ENCODE measurements at places on chromosomes 13 and 19.
A peak's percentile ranks its signal among the peaks of the same experiment; 100 is the strongest.

GRCh38 chr19:38194061-38194701 lies 29.8 kb downstream of the DPF1 start:
- no peak for DNase-seq

- no peak for DNase-seq
Measured at GRCh38 chr19:46852830-46853229, 2.2 kb upstream of the AP2S1 start.

DNA sequence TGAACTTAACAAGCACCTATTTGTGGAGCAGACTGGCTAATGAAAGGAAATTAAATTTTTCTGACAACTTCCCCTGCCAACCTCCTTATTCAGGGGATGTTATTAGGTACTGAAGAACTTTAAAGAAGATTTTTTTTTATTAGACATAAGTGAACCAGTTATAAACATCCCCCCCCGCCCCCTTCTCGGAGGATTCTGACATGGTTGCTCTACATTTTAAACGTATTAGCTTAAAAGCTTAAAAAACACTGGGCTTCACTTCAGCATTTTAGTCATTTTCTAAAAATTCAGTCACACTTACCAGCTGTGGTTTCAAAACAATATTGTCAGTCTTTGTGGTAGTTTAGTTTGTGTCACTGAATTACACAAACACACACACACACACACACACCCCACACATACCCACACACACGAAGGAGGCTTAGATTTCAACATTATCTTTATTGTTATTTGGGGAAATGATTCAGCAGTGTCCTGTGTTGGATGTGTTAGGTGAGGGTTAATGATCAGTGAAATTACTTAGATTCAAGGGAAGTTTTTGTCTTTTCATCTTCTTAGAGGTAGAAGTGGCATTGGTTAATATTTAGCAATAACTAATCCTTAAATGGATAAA lies 145.7 kb downstream of the PCCA start:
- DNase-seq: no peak

DNA sequence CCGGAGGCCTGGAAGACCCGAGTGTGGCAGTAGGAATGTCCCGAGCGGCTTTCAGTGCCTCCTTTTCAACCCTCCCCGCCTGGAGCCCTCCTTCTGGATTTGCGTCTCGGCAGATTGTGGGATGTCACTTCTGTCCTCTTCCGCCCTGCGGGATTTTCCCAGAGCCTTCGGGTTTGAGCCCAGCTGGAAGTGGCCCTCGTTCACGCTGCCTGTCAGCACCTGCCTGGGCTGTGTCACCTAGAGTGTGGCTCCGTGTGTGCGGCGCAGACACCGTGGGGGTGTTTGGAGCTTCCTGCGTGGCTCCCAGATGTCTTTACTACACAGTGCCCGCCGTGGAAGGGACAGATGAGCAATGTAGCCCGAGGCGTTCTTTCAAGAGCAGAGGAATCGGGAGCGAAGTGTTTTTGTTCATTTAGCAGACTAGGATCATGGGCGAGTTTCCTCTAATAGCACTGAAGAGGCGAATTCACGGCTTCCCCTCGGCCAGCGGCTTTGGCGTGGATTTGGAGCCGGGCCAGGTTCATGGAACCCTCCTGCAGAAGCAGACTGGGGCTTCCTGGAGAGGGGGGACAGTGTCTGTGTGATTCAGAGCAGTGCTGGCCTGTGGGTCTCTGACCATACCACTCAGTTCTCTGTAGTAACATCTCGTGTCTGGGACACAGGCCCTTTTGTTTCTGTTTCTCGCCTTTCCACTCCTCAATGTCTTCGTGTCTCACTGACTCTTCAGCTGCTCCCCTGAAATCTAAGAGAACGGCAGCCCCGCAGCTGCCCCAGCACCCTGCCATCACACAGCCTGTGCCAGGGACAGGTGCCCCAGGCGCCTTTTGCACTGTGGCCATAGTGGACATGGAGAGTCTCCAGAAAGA lies 68.0 kb downstream of the KDM4B start:
- no peak for DNase-seq

GRCh38 chr13:78601874-78602560 lies 1.3 kb downstream of the POU4F1 start:
- no peak for DNase-seq

DNA sequence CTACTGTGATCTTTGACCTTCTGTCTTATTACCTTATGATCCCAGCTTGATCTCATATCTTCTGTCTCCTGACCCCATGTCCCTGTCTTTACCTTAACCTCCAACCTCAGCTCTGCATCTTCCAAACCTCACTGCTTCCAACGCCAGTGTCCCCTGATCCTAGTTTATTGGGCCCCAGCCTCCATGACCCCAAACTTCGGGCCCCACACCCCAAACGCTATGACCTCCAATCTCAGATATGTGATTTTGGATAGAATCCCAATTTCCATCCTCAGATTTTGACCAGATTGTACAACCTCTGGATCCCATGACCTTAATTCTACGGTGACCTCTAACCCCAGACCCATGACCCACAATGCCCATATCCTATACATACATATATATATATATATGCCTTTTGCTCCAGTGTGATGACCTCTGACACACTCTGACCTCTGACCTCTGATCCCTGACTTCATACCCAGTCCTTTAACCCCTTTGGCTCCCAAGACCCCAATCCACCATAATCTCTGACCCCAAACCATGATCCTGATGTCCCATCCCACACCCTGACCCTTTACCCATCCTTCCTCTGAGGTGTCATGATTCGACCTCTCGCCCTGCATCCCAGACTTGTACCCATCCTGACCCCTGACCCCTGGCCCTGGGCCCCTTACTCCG lies 3.5 kb downstream of the KLK12 start:
- DNase-seq: no peak

GRCh38 chr13:97077341-97077740 lies 83.1 kb upstream of the OXGR1 start:
- DNase-seq: no peak

GRCh38 chr13:21580736-21581135 lies 23.2 kb downstream of the MICU2 start:
- no peak for DNase-seq

- DNase-seq: no peak
Measured at GRCh38 chr13:81988567-81988966, 1647.6 kb upstream of the SPRY2 start.

GRCh38 chr19:23381114-23381513 lies 14.2 kb downstream of the ZNF91 start:
- DNase-seq: no peak

GRCh38 chr19:5804516-5805461 lies at the start of gene NRTN:
Gene NRTN (plus strand): TSS chr19:5805067. CDS start chr19:5824166, 19,099 bp downstream.
- no peak for DNase-seq

GRCh38 chr13:53569453-53569852 lies 540.8 kb downstream of the OLFM4 start:
- no peak for DNase-seq

GRCh38 chr19:35780717-35781116 lies 5.4 kb downstream of the ARHGAP33 start:
- DNase-seq: no peak

DNA sequence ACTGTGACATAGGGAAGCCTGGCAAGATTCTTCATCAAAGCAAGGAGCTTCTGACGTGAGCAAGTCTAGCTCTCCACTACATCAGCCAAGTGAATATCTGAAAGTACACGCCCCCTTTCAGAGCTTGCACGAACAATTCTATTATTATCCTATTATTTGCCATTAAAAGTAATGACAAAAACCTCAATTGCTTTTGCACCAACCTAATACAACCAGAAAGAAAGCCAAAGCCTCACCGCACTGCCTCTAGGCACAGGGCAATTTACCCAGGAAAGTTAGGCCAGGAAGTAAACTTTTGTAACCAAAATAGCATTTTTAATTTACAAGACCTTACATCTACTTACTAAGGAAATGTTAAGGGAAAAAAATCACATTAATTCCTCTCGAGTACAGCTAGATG lies 41.2 kb downstream of the LATS2 start:
- no peak for DNase-seq

DNA sequence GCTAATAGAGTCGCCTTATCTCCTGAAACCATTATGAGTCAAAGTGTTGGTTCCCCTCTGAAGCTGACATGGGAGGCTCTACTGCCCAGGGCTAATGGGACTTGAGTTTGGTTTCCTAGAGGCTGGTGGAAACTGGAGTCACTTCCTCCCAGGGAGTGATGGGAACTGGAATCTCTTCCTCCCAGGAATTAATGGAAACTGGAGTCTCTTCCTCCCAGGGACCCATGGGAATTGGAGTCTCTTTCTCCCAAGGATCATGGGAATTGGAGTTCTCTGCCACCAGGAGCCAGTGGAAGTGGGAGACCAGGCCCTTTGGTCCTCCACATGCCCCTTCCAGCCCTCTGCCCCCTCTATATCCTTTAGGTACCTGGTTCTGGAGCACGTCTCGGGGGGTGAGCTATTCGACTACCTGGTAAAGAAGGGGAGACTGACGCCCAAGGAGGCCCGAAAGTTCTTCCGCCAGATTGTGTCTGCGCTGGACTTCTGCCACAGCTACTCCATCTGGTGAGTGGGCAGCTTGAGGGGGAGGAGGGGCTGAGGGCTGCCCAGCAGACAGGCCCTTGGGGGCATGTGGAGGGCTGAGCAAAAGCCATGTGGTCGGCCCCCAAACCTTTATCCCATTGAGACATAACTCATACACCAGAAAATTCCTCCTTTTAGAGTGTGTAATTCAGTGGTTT lies 5.5 kb downstream of the BRSK1 start:
- peak; percentile 19 for DNase-seq

DNA sequence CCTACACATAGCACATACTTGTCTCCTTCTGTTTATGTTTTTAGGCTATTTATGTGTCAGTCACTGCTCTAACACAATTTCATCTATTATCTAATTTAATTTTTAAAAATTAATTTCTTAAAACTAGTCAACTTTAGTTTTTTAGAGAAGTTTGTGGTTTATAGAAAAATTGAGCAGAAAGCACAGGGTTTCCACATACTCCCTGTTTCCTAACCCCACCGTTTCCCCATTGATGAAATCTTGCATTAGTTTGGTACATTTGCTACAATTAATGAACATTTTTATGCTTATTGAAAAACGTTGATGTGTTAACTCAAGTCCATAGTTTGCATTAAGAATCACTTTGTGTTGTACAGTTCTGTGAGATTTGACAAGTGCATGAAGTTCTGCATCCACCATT lies 53.5 kb downstream of the TNFSF13B start:
- no peak for DNase-seq

DNA sequence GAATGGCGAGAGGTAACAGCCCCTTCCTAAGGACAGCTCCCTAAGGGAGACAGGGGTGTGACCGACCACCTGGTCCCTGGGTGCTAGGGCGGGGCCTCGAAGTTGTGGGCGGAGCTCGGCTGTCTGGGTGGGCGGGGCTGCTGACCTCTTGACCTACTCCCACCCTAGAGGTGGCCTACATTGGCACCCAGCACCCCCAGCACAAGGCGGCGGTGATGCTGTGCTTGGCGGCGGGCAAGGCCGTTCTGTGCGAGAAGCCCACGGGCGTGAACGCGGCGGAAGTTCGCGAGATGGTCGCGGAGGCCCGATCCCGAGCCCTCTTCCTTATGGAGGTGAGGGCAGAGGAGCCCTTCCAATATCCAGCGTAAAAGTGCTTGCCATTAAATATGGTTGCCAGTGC lies 2.4 kb downstream of the DHDH start:
- no peak for DNase-seq

DNA sequence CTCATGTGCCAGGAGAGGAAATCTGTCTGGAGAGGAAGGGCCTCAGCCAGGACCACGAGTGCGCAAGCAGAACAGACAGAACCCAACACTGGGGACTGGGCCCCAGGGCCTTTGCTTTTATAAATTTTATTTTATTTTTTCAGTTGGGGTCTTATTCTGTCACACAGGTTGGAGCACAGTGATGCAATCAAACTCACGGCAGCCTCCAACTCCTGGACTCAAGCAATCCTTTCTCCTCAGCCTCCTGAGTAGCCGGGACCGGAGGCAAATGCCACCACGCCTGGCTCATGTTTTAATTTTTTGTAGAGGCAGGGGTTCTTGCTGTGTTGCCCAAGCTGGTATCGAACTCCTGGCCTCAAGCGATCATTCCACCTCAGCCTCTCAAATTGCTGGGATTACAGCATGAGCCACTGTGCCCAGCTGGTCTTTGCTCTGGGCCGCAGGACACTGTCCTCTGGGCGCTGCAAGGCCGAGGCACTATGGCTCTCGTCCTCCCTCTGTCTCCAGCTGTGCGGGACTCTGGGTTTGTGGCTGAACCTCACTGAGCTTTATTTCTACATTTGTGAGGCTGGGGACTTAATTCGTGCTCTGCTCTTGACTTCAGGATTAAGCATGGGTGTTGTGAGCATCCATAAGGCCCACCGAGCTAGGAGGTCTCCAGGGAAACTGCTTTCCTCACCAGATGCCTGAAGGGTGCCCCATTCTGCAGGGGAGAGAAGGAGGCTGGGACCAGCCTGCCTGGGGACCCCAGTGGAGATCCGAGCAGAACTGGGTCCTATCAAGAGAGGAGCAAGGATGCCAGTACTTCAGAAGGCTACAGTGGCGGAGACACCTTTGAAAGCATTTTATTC lies 144.2 kb upstream of the VSTM2B start:
- DNase-seq: no peak

DNA sequence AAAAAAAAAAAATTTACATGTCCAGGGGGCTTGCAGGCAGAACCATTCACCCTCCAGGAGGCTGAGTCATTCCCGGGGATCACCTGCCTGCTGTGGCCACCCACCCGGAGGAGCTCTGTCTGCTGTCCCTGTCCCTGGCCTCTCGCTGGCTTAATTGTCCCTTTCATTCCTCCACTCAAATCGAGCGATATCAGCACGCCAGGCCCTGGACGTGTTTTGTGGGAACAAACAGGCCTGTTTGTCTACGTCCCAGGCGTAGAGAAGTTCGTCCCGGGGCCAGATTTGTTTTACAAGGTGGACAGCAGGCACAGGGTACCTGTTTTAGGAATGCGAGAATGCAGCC lies 21.2 kb downstream of the SULT2B1 start:
- DNase-seq: peak; percentile 85

- DNase-seq: no peak
Measured at GRCh38 chr13:77360032-77360685, 33.3 kb upstream of the MYCBP2 start.

GRCh38 chr19:11295665-11296245 lies at the start of gene TSPAN16:
Gene TSPAN16 (plus strand): TSS chr19:11296160. CDS start chr19:11296298, 138 bp downstream.
- DNase-seq: no peak

DNA sequence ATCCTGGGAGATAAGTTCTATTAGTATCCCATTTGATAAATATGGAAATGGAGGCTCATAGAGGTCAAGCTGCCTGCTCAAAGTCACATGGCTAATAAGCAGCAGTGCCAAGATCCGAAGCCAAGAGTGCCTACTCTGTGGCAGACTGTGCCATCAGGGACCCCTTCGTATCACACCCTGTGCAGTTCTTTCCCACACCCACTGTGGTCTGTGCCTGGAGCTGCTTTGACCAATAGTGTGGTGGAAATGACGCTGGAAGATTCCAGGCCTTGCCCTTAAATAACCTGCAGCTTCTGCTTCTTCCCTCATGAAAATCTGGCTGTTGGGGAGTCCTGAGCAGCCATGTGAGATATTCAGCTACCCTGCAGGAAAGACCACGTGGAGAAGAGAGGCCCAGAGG lies 10.1 kb downstream of the OPA3 start:
- no peak for DNase-seq

GRCh38 chr13:42594481-42595252 lies 20.7 kb downstream of the TNFSF11 start:
- peak; percentile 61 for DNase-seq

DNA sequence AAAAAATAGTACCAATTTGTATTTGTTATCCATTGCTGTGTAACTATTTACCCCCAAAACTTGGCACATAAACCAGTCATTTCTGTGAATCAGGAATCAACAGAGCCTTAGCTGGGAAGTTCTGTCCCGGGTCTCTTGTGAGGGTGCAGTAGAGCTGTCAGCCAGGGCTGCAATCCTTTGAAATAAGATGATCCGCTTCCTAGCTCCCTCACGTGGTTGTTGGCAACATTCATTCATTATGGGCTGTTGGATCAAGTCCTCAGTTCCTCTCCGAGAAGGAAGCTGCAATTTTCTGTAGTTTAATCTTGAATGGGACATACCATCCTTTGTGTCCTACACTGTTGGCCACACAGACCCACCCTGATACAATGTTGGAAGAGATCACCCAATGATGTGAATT lies 277.2 kb downstream of the SUCLA2 start:
- DNase-seq: no peak

Measured in ELF-1 (cell line).